CD4-positive, alpha-beta T cell (primary cell): ENCODE measurements at places on chromosomes 6 and 20.

DNA sequence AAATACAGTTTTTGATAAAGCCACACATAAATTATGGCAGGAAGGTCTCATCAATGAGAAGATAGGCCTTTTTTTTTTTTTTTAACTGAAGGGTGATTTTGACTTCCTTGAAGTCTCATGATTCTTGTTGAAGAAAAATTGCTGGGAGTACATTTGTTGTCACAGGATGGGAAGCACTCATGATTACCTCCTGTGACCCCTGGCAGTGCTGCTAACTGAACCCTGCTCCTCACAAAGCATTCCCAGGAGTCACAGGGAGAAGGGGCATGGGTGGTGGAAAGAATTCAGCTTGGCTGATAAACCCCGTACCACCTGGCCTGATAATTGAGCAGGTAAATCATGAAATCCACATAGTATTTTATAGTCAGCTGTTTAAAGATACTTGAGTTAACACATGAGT is 86.9 kb downstream of the CD109 start:
- no peak for DNase-seq

DNA sequence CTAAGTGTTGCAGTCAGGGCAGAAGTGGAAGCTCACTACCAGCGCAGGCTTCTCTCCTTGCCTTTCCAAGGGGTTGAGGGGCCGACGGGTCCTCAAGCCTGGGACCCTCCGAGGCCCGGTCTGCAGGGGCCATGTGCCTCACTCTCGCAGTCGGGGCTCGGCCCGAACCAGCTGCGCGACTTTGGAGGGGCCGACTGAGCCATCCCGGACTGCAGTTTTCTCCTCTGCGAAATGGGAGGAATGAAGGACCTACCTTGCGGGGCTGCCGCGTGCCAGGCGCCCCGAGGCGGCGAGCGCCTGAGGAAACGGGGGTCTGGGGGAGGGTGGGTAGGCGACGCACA is 5.6 kb downstream of the LZTS3 start:
- DNase-seq: no peak

- DNase-seq: no peak
Observed at GRCh38 chr6:154301086-154301625, 55.4 kb downstream of the IPCEF1 start.

- no peak for DNase-seq
Observed at GRCh38 chr6:6918216-6918983, 189.4 kb upstream of the RREB1 start.

- DNase-seq: no peak
Observed at GRCh38 chr6:84657486-84657885, 106.9 kb downstream of the TBX18 start.

GRCh38 chr20:23404196-23404595 is 17.1 kb downstream of the NAPB start:
- DNase-seq: no peak

DNA sequence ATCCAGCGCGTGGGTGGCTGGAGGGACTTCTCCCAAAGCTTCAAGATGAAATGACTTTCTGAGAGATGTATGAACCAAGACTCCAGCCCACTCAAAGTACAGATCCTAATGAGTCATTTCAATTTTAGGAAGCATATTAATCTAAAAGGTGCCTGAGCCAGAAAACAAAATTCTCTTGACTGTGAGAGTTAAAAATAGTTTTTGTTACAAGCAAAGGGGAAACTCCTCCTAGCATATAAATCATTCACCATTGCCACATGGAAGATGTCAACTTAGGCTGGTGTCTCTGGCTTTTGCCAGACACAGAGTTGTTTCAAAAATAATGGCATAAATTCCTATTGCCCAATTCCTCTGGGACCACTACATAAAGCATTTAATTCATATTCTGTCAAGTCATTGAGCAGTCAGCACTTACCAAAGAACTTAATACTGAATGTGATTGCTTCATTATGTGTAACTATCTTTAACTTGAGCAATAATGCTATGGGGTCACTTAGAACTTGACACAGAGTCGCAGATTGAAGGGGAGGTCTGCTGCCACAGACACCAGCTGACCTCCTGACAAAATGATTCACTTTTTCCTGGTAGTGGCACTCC is 280.6 kb downstream of the SLC35F1 start:
- DNase-seq: no peak

GRCh38 chr20:2673453-2673852 is 9.4 kb upstream of the IDH3B start:
- no peak for DNase-seq

DNA sequence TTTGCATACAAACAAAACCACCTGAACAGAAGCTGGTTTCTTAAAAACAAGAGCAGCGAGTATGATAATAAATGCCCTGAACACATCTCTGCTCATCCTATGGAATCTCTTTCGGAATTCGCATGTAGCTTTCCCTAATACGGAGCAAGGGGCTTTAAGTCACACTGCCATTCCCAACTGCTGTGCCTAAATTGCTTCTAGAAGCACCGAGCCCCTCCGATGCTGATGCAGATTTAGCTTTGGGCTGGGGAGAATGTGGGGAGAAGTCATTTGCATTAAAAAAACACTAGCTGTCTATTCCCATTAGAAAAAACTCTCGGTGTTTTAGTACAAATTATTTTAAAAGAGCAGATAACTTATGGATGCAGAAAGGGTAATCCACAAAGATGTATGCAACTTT is 76.9 kb downstream of the CD83 start:
- no peak for DNase-seq

DNA sequence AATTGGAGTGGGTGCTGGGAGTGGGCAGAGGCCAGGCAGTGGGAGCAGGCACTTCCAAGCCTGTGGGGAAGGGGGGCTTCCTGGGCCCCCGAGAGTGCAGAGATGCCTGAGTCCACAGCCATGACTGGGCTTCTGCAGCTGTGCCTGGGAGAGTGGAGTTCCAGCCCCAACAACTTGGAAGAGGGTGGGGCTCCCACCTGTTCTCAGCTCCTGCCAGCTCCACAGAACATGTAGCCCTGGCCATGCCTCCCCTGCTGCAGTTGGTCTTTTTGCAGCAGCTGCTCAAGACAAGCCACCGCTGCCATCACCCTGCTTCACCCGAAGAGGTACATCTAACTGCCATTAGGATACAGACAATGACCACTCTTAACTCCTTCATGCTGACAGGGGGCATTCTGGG is 1092.3 kb downstream of the KHDRBS2 start:
- no peak for DNase-seq

GRCh38 chr20:50146214-50146613 is 7.3 kb downstream of the PEDS1 start:
- DNase-seq: no peak

DNA sequence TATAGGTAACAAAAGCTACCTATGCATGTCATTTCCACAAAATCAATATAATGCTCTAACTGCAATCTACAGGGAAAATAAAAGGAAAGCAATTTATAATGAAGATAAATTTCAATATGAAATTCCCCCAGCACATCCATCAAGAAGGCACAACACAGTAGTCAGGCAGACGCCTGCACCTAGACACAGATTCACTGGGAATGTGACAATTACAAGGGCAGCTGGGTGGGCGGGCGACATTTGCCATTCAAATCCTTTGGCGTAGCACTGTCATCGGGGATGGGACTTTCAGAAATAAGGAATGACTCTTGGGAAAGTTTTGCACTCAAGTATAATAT is 60.4 kb downstream of the SULF2 start:
- DNase-seq: no peak

- no peak for DNase-seq
Observed at GRCh38 chr6:158457131-158457530, 102.8 kb upstream of the TMEM181 start.

- no peak for DNase-seq
Observed at GRCh38 chr6:79413562-79414002, 123.6 kb downstream of the LCA5 start.

- DNase-seq: no peak
Observed at GRCh38 chr20:17446171-17446570, 85.0 kb downstream of the BFSP1 start.

- DNase-seq: no peak
Observed at GRCh38 chr6:53530346-53530745, 14.6 kb downstream of the GCLC start.

DNA sequence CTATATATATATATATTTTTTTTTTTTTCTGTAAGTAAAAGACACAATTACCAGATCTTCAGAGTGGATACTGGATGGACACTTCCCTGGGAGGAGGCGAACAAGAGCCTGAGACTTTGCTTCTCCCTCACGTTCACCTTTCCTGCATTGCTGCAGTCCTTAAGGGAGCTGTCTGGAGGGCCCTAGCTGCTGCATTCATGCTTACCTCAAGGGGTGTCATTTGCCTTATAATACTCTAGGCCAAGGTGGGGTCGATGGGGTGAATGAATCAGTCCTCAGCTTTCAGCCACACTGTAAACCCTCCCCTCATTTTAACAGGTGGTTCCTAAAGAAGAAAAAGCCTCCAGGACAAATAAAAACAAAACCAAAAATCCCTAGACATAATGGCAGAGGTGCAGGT is 34.8 kb upstream of the CD83 start:
- no peak for DNase-seq

GRCh38 chr6:27168108-27168507 is 79.4 kb upstream of the PRSS16 start:
- no peak for DNase-seq

DNA sequence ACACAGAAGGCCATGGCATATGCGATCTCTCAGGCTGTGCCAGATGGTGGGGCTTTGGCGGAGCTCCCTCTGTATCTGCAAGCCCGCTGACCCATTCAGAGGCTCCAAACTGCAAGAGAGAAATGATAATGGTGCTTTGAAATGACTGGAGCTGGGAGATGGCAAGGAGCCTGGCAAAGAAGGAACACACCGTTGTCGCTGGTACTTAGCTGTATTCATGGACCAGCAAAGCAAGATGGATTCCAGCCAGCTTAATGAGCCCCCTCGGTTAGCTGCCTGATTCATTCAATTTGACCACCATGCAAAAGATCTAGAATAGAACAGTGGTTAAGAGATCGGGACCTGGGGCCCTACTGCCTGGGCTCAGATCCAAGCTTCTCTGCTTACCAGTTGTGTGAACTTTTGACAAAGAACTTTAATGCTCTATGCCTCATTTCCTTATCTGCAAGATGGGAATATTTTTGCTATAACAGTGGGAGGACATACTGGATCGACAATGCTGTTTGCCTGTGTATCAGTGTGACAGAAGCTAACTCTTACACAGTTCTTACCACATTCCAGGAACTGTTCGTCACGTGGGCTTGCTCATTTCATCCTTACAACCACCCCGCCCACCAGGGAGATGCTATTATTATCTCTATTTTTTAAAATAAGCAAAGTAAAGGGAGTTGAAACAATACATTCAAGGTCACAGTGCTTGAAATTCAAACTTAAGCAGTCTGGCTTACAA is 317.8 kb upstream of the SULF2 start:
- peak; percentile 22 for DNase-seq

GRCh38 chr6:14037402-14038277 is 79.9 kb upstream of the CD83 start:
- no peak for DNase-seq

DNA sequence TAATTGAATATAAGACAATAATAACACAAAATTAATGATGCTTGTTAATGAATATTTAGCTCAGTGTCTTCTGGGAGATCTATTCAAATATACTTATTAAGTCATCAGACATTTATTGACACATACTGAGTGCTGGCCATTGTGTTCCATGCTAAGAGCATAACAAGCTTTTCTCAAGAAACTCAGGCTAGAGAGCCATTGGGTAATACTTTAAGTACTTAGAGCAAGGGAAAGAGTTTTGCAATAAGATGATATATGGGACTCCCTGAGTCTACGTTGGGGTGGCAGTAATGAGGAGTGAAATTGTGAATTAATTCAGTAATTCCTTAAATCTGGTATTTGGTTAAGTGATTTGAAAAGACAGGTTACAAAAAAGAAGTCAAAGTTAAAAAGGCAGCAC is 11.1 kb downstream of the TMEM200A start:
- no peak for DNase-seq

- DNase-seq: no peak
Observed at GRCh38 chr6:159450815-159451465, 242.1 kb downstream of the SOD2 start.

GRCh38 chr20:46903256-46903655 is 8.6 kb downstream of the EYA2 start:
- no peak for DNase-seq

GRCh38 chr20:20369250-20370093 is 1.6 kb downstream of the INSM1 start:
- no peak for DNase-seq

GRCh38 chr20:48649868-48650267 is 177.9 kb downstream of the PREX1 start:
- DNase-seq: no peak

GRCh38 chr6:162140251-162140852 is 587.2 kb downstream of the PRKN start:
- DNase-seq: no peak

DNA sequence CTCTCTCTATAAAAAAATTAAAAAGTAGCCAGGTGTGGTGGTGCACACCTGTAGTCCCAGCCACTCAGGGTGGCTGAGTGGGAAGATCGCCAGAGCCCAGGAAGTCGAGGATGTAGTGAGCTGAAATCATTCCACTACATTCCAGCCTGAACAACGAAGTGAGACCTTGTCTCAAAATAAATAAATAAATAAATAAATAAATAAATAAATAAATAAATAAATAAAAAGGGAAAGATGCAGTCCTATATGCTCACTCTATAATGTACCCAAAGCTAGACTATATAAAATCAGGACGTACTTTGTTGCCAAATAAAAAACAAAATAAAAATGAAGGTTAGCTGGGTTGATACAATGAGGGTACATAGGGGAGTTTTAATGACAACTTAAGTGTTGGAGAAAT is 26.1 kb upstream of the NHSL1 start:
- DNase-seq: no peak

DNA sequence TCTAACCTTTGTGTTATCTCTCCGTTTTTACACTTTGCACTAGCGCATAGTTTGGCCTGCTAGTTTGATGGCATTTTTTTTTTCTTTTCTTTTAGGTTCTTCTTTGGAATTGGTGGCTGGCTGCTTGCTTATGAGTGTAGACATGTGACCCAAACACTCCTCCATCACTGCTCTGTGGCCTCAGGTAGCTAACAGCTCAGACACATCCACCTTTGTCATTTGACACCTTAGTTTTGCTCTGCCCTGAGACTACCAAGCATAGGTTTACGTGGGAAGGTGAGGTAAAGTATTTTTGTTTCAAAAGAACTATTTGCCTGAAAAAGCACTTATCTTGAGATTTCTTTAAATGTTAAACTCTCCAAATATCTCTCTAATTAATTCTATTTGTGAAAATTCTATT is 368.4 kb upstream of the MAP3K7 start:
- DNase-seq: no peak

DNA sequence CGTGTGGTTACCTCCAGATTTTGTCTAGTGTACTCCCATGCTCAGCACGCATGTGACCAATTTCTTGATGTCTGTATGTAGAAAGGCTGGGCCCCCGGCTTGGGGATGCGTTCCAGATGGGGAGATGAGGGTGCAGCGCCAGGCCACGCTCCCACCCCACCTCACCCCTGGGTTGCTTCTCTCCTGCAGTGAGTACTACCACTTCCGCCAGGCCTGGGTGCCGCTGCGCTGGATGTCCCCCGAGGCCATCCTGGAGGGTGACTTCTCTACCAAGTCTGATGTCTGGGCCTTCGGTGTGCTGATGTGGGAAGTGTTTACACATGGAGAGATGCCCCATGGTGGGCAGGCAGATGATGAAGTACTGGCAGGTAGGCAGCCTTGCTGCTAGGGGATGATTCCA is 11.5 kb upstream of the SRF start:
- DNase-seq: no peak
